ENCODE measurements at places on chromosomes 4 and X.

DNA sequence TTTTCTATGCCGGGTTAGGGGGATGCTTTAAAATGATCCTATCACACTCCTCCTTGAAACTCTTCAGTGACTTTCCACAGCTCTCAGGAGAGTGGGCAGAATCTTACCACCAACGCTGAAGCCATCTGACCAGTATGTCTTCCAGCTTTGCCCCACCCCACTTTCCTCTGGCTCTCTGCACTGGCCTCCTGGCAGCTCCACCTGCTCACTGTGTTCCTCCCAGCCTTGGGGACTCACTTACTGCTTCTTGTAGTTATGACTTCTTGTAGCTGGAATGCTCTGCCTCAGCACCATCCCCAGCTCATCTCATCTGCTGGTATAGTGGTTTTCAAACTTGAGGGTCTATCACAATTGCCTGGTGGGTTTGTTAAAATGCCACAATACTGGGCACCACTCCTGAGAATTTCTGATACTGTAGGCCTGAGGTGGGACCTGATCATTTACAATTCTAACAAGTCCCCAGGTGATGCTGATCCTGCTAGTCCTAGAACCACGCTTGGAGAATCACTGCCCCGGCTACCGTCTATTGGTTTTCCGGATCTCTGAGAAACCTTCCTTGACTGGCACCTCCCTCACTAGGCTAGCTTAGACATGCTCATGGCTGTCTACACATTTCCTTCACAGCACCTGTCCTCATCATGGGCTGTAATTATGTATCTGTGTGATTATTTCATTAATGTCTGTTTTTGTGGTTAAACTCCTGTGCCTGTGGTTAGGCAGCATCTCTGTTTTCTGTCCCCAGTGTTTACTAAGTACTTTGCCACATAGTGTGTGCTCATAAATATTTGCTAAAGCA, 152.2 kb downstream of the MGST2 start:
- DNase-seq: no peak

DNA sequence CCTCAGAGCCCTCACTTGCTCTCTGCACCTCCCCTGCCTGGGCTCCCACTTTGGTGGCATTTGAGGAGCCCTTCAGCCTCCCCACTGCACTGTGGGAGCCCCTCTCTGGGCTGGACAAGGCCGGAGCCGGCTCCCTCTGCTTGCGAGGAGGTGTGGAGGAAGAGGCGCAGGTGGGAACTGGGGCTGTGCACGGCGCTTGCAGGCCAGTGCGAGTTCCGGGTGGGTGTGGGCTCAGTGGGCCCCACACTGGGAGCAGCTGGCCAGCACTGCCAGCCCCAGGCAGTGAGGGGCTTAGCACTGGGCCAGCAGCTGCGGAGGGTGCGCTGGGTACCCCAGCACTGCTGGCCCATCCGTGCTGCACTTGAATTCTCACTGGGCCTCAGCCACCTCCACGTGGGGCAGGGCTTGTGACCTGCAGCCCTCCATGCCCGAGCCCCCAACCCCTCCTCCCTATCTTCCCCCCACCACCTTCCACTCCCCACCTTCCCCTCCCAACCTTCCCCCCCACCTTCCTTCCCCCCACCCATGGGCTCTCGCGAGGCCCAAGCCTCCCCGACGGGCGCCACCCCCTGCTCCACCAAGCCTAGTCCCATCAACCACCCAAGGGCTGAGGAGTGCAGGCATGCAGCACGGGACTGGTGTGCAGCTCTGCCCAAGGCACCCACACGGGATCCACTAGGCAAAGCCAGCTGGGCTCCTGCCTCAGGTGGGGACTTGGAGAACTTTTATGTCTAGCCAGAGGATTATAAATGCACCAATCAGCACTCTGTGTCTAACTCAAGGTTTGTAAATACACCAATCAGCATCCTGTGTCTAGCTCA, 113.5 kb upstream of the BEND4 start:
- no peak for DNase-seq

DNA sequence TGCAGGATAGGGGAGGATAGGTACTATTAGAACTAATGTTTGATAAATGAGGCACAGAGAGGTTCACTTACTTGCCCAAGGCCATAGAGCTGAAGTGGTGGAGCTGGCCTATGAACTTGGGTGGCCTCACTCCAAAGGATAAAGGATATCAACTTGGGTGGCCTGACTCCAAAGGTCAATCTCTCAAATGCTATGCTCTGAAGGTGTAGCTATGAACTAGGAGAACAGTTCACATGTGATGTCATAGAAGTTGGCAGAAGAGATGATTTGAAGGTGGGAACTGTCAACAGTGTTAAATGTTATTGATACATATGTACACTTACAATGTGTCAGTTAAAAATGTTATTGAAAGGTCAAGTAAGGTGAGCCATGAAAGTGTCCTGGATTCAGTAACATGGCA, 6.2 kb upstream of the CHST7 start:
- DNase-seq: no peak

- no peak for DNase-seq
Observed at GRCh38 chr4:46249516-46249915, 125.7 kb upstream of the GABRG1 start.

- DNase-seq: peak; percentile 48
Observed at GRCh38 chr4:37978248-37978924, 18.2 kb downstream of the PTTG2 start.

Data from EL (cell line).